Left forelimb (tissue), 1 donor: ENCODE measurements at places on chromosomes 13 and 19.

DNA sequence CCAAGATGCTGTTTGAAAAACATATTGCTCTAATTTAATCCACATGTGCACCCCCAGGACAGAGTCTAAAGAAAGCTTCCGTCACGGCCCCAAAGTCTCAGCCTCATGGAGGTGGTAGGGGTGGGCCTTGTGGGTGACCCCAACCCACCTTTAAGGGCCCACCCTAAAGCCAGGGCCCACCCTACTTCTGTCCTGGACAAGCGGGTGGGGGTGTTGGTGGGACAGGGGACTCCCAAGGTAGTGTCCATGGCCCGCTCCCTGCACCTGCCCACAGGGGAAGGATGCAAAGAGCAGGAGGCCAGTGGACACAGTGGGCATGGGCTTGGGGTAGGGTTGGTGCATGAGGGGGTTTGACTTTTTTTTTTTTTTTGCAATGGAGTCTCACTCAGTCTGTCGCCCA, 66.8 kb downstream of the KCTD15 start:
- DNase-seq: no peak

DNA sequence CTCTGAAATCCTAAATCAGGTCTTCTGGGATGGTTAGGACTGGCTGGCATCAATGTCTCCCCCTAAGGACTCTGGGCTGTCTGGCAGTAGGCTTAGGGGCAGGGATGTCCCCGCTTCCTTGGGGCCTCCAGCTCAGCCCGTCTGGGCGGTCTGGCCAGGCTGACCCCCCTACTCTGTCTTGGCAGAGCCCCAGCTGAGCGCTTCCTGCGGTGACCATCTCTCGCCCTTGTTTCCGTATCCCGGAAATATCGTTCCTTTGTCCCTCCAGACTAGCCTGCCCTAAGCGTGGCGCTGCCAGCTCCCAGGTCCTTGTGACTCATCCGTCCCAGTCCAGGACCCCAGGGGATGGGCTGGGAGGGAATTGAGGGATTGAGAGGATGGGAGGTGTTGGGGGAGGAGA, 11.3 kb downstream of the GTPBP3 start:
- DNase-seq: no peak

DNA sequence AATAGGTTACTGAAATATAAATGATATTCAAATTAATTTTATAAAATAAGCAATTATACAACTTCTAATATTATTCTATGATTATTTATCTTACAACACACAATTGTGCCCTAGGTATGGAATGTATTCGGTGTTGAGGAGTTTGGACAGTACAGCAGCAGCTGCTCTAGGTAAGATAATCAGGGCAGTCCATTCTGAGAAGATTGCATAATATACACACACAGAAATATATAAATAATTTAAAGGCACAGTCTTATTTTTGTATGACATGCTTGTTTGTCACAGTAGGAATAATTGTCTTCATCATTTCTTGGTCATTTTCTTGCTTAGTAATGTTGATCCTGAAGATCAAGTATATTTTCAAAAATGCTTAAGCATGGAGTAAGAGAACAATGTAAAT, 849.4 kb upstream of the MIR17HG start:
- DNase-seq: no peak

DNA sequence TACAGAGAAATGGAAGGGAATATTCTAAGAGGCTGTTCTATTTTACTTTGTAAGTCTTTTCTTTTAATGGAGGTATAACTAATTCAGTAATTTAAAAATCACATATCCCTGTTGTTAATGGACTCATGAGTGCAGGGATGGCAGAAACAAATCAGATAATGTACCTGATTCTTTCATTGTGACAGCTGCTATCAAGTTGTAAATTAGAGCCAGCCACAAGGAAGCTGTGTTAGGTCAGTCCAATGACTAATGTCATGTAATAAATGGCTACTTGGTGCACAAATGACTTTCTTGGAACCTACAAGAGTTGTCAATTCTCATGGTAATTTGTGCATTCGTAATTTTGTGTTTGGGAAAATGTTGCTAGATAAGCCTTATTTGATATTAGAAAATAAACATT, 446.4 kb downstream of the DCT start:
- DNase-seq: no peak

- no peak for DNase-seq
Observed at GRCh38 chr19:30775956-30776355, 403.8 kb downstream of the ZNF536 start.

- no peak for DNase-seq
Observed at GRCh38 chr13:26816881-26817280, 56.3 kb upstream of the GPR12 start.

GRCh38 chr19:47699360-47699917, 13.8 kb upstream of the EHD2 start:
- no peak for DNase-seq
